ENCODE measurements at places on chromosomes 2 and 18.

- DNase-seq = no peak
These were observed 21.5 kb upstream of the ALKAL2 start for GRCh38 chr2:309148-309953.

GRCh38 chr2:237341872-237342271, 72.1 kb downstream of the COL6A3 start:
- DNase-seq = no peak

GRCh38 chr2:76953733-76954347, 568.3 kb downstream of the LRRTM4 start:
- DNase-seq = no peak

DNA sequence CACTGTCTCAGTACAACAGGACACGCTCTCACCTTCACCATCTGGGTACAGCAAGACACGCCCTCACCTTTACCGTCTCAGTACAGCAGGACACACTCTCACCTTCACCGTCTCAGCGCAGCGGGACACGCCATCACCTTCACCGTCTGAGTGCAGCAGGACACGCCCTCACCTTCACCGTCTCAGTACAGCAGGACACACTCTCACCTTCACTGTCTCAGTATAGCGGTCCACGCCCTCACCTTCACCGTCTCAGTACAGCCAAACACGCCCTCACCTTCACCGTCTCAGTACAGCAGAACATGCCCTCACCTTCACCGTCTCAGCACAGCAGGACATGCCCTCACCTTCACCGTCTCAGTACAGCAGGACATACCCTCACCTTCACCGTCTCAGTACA, 109.9 kb upstream of the CTDP1 start:
- no peak for DNase-seq

All from activated CD8-positive, alpha-beta memory T cell treated with anti-CD3 and anti-CD28 coated beads for 4 hours (primary cell).